ENCODE measurements at places on chromosomes 16 and 17.
A peak's percentile ranks its signal among the peaks of the same experiment; 100 is the strongest.

- no peak for DNase-seq
These were observed 49.4 kb downstream of the TNFRSF13B start for GRCh38 chr17:16922386-16923096.

GRCh38 chr17:75124041-75124818 lies 7.3 kb downstream of the NT5C start:
- DNase-seq: peak; percentile 72

GRCh38 chr16:50667497-50668367 lies 13.4 kb downstream of the SNX20 start:
- DNase-seq: no peak

DNA sequence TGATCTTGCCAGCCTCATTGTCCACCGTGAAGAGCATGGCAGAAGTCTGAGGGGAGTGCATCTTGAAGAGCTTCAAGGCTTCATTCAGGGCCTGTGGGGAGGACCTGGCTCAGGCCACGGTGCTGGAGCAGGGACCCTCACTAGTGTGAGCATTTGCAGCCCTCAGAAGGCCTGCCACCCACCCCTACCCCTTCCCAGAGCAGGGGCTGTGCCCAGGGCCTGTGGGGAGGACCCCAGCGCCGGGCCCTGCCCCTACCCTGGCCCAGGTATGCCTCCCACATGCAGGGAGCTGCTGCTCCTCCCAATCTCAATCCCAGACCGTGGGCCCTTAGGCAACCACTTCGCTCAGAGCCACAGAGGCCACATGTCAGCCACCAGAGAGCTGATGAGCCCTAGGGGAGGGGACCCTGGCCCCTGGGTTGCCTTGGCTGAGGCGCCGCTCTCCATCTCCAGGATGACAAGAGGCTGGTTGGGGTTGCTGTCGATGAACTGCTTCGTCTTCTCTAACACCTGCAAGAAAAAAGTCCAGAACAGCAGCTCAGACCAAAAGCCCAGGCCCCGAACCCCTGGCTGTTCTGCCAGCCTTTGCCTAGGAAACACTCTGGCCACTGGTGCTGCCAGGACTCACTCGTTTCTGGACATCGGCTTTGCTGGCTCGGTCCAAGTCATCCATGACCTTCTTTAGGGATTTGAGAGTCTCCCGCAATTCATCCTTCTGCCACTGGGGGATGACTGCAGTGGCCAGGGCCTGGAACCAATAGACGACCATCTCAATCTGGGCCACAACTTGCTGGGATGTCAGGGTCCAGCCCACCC lies 1.8 kb upstream of the EXOSC6 start:
- peak; percentile 59 for DNase-seq

GRCh38 chr16:2507052-2507659 lies 6.6 kb upstream of the ATP6V0C start:
- no peak for DNase-seq

DNA sequence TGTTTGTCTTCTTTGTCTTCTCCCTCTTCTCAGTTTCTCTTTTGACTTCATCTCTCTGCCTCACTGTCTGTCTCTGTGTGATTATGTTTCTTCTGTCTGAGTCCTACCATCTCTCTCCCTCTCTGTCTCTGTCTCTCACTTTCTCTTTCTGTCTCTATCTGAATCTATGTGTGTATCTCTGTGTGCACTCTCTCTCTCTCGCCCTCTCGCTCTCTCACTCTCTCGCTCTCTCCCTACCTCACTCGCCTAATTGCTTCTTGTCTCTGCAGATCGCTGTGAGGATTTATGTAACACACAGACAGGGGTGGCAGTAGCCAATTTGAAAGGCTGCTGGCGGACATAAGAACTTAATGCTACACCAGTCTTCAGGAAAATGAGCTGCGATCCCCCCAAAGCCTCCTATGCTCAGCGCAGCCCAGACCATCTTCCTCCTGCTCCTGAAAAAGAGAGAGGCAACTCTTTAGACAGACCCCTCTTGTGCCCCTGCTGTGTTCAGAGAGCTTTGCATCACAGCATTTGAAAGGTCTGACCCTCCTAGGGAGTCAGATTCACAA lies 140.9 kb downstream of the CCT6B start:
- no peak for DNase-seq

GRCh38 chr17:75386430-75386829 lies 19.0 kb downstream of the GRB2 start:
- DNase-seq: no peak

DNA sequence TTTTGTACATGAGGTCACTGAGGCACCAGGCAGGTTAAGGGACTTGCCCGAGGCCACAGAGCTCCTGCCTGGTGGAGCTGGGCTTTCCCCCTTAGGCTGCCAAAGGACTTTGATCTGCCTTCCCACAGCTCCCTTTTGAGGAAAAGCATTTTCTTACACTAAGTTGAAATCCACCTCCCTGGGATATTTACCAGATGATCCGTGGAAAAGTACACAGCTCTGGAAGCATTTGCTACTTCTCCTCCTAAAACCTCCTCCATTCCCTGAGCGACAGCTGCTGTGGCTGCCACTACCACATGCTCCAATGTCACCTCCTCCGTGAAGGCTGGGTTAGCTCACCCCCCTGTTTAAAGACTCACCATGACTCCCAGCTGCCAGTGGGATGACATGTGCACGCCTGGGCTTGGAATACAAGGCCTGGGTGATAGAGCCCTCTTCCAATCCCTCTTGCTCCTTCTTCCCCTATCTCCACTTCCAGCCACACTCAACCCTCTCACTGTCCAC lies 1.2 kb upstream of the MPRIP start:
- DNase-seq: no peak

- no peak for DNase-seq
These were observed 121.3 kb upstream of the GSE1 start for GRCh38 chr16:85491798-85492294.

GRCh38 chr17:75619506-75620431 lies 13.5 kb upstream of the SMIM5 start:
- DNase-seq: peak; percentile 50

DNA sequence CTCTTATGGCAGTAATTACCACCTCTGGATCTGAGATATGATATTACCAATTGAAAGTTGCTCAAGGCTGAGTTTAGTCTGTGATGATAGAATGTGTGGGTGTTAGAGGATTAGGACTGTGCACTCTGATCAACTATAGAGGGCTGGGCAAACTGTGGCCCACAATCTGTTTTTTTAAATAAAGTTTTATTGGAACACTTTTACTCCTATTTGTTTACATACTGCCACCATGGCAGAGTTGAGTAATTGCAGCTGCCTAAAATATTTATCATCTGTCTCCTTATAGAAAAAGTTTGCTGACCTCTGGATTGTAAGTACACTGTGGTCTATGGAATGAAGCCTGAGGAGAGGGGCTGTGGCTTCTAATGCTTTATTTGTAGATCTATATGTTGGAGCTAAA lies 71.5 kb upstream of the N4BP1 start:
- DNase-seq: no peak

DNA sequence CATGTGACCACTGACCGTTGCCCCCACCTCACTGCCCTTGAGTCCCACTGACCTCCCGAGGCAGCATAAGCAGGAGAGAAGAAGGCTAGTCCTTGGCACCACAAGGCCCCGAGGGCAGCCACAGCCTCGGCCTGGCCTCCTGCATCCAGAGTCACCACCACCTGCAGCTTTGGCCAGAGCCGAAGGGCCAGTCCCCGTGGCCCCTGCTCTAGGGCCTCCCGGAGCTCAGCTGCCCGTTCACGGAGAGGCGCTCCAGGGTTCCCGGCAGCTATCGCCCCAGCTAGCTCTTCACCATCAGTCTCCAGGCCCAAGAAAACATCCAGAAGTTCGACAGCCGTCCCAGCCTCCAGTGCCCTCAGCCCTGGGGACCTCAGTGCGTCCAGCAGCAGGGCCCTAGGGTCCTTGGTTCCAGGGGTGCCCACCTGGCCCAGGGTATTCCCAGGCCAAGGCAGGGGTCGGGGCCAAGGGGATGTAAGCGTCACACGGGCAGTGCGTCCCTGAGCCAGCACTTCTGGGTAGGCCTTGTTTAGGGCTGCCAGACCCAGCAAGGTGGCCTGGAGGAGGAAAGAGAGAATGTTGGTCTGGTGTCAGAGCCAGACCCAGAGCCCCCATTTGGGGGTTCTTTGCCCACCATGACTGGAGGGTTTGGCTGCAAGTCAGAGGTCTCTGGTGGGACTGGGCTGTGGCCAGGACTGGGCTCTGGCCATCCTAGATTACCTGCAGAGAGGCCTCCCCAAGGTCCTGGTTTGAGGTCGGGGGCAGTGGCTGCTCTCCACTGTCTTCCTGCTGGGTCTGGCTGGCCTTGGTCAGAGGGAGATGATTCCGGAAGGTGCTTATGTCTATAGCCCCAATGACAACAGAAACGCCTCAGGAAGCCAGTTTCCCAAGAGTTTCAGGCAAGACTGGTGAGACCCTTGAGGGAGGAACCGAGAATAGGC lies 1.8 kb downstream of the GHDC start:
- DNase-seq: no peak

- no peak for DNase-seq
These were observed 19.8 kb downstream of the HNF1B start for GRCh38 chr17:37725021-37725595.

GRCh38 chr17:14902297-14902696 lies 362.8 kb downstream of the PMP22 start:
- no peak for DNase-seq

DNA sequence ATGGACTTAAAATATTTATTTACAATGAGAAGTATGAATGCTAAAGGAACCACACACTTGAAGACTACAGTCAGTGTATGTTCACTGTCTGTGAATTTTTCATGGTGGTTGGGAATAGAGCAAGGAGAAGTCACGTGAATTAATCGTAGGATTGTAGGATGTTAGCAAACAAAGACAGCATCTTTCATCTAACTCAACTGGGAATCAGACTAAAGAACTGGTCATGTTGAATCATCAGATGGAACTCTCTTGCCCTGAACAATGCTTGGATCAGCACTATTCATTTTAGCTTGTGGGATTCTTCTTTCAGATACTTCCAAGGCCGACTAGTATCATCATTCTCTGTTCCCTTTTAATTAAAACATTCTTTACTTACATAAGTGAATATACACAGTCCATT lies 18.1 kb downstream of the KCNJ2 start:
- DNase-seq: no peak

GRCh38 chr16:19382887-19383816 lies 34.5 kb upstream of the TMC5 start:
- DNase-seq: no peak

DNA sequence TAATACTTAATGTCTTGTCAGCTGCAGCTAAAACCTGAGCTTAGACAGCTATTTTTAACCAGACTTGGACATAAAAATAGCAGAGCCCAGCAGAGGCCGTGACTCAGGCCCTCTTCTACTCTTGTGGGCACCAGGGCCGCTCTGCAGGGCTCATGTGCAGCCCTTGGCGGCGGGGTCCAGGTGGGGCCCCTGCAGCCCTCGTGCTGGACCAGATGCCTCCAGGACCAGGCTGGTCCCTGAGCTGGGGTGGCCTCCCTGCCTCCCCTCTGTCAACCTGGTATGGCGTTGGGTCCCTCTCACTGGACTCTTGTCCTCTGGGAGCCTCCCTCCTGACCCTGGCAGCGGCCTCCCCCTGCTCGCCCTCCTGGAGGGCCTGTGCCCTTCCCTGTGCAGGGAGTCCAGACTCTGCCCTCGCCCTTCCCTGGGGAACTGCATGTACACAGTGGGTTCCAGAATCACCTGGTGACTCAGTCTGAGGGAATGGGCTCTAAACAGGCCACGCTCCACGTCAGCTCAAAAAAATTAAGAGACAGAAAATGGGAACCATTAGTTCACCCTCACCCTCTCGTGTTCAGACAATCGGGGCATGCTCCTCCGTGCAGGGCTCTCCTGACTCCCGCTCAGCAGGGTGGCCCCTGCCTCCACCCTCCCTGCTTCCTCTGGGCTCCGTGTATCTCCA lies 9.7 kb downstream of the CDK5R1 start:
- DNase-seq: peak; percentile 38

DNA sequence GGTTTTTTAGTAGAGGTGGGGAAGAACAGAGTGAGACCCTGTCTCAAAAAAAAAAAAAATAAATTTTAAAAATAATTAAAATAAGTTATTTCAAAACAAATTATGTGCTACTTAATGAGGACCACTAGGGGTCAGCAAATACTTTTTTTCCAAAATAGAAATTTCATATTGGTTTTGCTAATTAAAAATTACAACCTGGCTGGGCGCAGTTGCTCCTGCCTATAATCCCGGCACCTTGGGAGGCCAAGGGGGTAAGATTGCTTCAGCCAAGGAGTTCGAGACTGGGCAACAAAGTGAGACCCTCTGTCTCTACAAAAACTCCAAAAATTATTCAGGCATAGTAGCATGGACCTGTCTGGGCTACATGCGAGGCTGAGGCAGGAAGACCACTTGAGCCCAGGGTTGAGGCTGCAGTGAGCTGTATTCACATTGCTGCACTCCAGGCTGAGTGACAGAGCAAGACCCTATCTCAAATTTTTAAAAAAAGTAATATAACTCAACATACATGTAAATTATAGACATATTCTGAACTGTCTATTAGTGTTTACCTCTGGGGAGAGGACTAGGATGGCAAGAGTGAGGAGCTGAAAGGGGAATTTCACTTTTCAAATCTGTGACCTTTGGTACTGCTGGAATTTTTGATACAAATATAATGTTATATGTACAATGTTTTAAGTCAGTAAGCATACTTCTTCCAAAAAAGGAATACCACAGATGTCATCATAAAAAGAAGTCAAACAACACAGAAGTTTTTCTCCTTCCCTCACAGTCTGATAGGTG lies 8.1 kb downstream of the MEIOB start:
- DNase-seq: peak; percentile 66

GRCh38 chr16:2204416-2205103 lies 694 bp upstream of the MLST8 start:
- no peak for DNase-seq

- DNase-seq: no peak
These were observed 20.1 kb downstream of the CPNE2 start for GRCh38 chr16:57112403-57113041.

DNA sequence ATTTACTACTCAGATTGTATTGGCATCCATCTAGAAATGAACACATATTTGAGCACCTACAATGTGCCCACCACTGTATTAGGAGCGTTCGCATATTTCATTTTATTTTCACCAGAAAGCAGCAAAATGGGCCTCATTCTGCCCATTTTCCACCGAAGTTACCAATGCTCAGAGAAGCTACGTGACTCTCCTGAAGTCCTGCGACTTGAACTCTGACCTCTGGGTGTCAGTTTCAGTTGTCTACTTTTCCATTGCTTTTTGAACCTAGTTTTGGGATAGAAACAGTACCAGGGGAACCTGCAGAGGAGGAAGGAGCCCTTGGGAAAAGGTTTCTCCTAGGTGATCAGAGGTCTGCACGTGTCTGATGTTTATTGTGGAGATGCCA lies 139.1 kb upstream of the SDK2 start:
- DNase-seq: no peak

GRCh38 chr17:47789611-47790561 lies 31.7 kb downstream of the OSBPL7 start:
- peak; percentile 54 for DNase-seq
